Naive thymus-derived CD8-positive, alpha-beta T cell (primary cell): ENCODE measurements at places on chromosomes 12 and 14. TPM values are rescaled to one million over a fixed set of nuclear protein-coding genes. Genes with fewer than 3 reads are reported as not detected.

Gene IFNG-AS1
- total RNA-seq, result 1.9 TPM

Gene YARS2
- 18.5 TPM for total RNA-seq

Gene AMDHD1
- 2.0 TPM for total RNA-seq

Gene NTF3
- not detected for total RNA-seq
